ENCODE measurements at places on chromosomes 5 and 9.

- no peak for DNase-seq
These were observed 52.0 kb upstream of the PTGER4 start for GRCh38 chr5:40627706-40628105.

DNA sequence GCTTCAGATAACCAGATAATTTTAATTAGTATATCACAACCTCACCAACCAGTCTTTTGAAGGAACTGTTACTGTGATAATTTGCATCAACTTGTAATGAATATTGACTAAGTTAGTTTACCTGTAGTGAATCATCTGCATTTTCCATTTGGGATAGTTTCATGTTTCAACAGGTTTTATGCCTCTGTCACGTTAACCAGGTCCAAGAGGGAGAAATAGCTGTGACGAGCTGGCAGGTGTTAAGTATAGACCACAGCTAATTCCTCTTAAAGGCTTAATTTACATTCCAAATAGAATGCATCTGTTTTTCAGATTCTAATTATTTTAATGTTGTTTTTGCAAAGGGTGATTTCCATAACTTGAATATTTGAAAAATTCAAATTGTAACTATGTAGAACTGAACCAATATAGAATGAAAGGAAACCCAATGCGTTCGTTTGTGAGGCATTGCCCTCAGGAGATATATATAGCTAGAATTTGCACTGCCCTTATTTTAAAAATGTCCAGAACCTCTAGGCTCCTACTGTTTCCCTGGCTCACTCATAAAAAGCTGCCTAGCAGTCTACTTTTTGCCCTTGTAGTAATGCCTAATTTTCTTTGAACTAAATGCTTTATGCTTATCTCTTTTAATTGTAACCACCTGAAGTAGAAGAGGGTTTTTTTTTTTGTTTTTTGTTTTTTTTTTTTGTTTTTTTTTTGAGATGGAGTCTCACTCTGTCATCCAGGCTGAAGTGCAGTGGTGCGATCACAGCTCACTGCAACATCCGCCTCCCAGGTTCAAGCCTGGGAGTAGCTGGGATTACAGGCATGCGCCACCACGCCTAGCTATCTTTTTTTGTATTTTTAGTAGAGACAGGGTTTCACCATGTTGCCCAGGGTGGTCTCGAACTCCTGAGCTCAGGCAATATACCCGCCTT is 270.5 kb downstream of the SMARCA2 start:
- no peak for DNase-seq

DNA sequence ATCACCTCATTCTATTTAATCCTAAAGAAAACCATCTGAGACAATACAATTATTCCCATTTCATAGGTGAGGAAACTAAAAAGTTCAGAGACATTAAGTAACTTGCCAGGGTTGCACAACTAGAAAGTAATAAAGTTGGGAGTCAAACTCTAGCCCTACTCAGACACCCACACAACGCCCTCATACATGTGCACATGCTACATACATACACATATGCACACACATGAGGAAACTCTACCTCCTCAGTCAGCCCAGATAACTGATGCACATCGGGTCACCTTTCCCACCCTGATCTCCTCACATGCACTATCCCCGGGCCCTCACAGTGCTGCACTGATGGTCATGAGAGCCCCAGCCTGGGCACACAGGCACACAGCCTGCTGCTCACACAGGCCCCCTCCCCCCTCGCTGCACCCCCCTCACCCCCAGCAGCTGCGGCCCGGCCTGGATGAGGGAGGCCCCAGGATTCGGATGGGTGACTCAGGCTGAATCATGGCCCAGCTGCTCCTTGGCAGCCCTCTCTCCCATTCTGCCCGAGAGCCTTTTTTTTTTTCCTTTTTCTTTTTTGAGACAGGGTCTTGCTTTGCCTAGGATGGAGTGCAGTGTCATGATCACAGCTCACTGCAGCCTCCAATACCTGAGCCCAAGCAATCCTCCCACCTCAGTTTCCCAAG is 5.0 kb upstream of the GPRIN1 start:
- DNase-seq = no peak

- no peak for DNase-seq
These were observed 59.0 kb upstream of the C9orf72 start for GRCh38 chr9:27632254-27632653.

DNA sequence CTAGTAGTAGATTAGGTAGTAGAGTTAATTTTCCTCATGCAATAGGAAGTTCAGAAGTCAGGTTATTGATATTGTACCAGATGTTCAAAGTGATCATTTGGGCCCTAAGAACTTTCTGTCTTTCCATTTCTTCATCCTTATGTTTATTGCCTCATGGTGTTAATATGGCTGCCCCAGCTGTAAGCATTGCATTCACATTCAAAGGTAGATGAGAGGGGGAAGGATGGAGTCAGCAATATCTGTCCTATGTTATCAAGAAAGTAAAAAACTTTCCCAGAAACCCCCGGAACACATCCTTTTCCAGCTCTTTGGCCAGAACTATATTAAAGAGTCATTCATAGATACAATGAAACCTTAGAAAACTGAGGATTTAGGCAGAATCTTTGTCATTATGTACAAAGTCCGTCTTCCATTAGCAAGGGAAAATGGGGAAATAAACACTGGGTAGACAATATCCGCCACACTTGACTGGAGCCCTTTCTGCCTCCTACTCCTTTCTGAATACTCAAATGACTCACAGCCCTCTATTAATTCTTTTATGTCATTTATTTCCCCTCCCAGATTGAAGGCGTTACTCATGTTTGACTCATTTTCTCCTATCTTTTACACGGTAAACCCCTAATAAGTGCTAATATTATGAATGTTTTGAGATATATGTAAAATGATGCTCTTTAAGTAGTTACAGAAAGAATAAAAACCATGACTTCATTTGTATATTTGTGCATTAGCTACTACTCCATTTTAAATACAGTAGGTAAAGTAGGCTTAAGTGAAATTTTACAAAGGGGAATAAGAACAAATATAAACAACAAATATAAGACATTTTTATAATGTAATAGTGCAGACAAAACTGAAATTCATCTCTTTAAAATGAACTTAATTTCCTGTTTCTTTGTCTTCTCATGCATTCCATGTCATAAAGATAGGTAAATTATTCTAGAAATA is 127.6 kb downstream of the SLF1 start:
- no peak for DNase-seq

DNA sequence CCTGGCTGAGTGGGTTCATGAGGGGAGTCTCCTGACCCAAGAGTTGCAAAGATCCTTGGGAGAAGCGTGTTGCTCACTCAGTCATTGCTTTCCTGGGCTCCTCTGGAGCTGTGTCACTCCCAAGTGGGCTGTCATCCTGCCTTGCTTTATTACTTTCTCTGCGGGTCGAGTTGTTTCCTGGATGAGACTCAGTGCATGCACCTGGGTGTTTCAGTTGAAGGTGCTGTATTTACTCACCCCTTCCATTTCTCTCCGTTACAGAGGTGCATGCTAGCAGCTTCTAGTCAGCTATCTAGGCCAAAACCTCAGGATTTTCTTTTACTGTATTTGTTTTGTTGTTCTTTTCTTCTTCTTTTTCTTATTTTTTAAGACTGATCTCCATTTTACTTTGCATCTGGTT is 785.5 kb upstream of the EDIL3 start:
- DNase-seq = no peak

GRCh38 chr9:91458906-91459305 is 35.3 kb upstream of the NFIL3 start:
- DNase-seq = no peak

DNA sequence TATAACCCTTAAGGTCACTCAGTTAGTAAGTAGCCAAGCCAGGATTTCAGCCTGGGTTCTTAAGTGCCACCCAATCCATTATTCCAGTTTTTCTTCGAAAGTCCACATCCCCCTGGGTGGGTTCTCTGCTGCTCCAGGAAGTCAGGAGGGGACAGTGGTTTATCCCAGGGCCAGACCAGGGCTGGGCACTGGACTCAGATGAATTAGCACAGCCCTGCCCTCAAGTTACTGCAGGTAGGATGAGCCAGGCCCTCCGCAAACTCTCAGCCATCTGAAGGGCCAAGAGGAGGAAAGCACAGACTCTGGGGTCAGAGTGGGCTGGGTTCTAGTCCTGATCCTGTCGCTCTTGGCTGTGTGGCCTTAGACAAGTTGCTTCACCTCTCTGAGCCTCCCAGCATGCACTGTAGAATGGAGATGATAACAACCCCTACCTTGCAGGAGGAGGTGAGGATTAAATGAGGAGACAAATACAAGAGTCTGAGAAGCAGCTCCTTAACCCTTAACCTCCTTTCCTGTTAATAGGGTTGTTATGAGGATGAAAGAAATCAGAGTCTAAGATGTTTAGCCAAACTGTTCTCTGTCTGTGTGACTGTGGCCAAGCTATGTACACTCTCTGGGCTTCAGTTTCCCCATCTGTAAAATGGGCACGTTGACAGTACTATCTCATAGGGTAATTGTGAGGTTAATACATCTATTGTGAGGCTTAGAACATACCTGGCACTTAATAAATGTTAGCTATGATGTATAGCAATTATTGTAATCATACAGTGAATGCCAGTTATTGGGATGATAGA is 6.8 kb upstream of the NEURL1B start:
- no peak for DNase-seq

DNA sequence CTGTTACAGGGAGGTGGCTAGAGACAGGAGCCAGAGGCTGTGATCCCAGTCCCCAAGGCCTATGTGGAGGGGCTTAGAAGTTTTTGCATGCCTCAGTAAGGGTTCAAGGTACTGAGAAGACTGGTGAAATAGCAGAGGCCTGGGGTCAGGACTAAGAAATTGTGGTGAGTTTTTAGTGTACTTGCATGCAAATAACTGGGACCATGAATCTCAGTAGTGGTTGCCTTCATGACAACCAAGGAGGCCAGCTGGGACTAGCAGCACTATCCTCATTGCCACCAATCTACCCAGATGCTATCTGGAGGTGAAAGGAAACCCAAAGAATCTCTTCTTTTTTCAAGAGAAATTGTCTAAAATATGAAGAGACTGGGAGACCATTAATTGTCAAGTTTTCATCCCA is 395.1 kb downstream of the CETN3 start:
- DNase-seq = no peak

DNA sequence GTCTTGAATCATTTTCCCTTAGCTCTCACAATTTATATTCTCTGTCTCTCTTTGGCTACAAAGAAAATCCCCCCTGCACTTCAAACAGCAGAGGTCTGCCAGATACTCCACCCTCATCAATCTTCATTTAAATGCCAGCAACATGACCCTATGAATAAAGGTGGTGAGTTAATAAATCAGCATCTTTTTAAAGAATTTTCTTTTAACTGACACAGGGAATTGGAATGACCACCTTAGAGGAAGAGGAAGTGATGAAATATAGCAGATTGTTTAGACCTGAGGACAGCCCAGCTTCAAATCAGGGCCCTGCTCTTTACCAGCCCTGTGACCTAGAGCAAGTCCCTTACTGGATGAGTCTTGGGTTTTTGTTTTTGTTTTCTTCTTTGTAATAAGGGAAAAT is 223.1 kb upstream of the PAPPA start:
- DNase-seq = no peak

GRCh38 chr5:86709157-86709881 is 91.6 kb downstream of the COX7C start:
- no peak for DNase-seq

DNA sequence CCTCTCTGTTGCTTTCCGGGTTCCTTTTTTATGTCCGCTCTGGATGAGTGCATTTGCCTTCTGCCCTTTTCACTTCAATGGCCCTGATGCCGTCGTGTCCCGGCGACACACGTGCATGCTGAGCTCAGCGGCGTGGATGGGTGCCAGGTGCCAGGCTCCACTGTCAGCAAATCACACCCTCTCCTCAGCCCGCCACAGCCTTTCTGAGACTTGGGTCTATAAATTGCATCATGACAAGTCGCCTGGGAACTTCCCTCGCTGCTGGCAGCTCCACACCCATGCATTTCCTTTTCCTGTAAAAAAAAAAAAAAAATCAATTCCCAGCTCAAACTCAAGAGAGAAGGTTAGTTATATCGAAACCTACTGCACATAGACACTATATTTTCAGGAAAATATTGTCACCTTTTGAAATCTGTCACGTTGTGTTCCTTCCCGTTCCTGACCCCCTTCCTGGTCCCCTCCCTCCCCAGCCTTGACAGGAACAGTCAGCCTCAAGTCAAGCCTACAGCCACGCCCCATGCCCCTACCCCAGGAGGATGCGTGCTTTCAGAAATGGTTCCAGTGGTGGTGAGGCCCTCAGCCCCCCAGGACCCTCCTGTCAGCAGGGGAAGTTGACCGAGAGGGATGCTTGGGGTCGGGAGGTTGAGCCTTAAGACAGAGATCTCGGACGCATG is 110.3 kb upstream of the PTCH1 start:
- DNase-seq = no peak

DNA sequence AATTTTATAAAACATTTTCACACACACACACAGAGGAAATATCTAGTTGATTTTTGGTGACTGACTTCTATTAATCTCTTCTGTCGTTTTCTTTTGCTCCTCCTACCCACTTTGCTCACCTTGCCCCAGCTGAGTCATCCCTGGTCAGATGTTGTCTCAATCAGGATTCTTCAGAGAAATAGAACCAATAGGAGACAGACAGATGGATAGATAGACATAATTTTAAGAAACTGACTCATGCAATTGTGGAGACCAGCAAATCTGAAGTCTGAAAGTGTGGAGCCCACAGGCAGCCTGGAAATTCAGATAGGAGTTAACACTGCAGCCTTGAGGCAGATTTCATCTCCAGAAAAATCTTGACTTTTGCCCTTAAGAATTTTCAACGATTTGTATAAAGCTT is 37.0 kb upstream of the PIK3R1 start:
- no peak for DNase-seq

DNA sequence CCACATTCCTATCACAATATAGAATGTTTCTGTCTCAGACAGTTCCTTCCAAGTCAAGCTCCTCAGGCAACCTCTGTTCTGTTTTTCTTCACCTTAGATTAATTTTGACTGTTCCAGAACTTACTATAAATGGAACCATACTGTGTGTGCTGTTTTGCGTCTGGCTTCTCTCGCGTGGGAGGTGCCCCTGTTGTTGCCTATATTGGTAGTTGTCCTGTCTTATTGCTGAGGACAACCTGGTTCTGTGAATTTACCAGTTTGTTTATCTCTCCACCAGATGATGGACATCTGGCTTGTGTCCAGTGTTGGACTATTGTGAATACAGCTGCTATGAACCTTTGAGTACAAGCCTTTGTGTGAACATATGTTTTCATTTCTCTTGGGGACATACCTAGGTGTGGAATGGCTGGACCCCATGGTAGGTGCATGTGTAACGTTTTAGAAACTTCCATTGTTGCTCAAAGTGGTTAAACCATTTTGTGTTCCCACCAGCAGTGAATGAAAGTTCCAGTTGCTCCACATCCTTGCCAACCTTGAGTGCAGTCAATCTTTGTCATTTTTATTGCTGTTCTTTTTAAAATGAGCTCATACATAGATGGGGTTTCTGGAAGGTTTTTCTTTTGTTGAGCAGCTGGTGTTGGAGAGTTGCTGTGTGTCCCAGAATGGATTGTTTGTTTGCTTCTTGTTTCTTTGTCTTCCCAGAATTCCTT is 18.1 kb downstream of the HMCN2 start:
- no peak for DNase-seq

GRCh38 chr5:10091701-10092100 is 158.0 kb downstream of the ATPSCKMT start:
- no peak for DNase-seq

- no peak for DNase-seq
These were observed 168.7 kb downstream of the ENC1 start for GRCh38 chr5:74471875-74472274.

- DNase-seq = no peak
These were observed 8.5 kb downstream of the HMHB1 start for GRCh38 chr5:143820451-143820850.

- no peak for DNase-seq
These were observed 1035.7 kb upstream of the NUDT12 start for GRCh38 chr5:104598285-104598684.

- DNase-seq = no peak
These were observed 76.2 kb upstream of the COL5A1 start for GRCh38 chr9:134565316-134565915.

- no peak for DNase-seq
These were observed 105.2 kb downstream of the RGS3 start for GRCh38 chr9:113568571-113569321.

Data from HEK293T (cell line).